Activated T-cell treated with anti-CD3 and anti-CD28 coated beads for 24 hours (primary cell): ENCODE measurements at places on chromosomes 5 and 9.

DNA sequence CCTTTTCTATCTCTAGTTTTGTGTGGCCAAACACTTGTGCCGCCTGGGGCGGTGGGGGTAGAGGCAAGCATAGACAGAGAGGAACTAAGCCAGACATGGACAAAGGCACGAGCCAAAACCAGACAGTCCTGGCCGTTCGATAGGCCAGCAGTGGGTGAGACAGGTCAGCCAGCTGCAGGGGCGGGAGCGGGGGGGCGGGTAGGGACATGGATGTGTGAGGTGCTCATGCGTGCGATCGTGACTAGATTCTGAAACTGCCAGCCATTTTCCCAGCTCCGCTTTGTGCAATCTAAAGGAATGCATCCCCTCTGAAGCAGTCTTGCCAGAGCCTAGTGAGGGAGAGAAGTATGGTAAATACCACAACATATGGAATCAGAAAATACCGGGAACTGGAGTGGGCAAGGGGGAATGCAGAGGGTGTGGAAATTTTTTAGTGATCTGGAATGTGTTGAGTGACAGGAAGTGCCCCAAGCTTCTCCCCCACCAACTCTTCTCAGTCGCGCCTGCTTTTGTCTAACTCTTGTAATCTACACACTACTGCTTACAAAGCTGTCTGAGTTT lies 111.9 kb downstream of the NR6A1 start:
- no peak for DNase-seq

GRCh38 chr5:135697251-135697958 lies 118.6 kb upstream of the CXCL14 start:
- no peak for DNase-seq

DNA sequence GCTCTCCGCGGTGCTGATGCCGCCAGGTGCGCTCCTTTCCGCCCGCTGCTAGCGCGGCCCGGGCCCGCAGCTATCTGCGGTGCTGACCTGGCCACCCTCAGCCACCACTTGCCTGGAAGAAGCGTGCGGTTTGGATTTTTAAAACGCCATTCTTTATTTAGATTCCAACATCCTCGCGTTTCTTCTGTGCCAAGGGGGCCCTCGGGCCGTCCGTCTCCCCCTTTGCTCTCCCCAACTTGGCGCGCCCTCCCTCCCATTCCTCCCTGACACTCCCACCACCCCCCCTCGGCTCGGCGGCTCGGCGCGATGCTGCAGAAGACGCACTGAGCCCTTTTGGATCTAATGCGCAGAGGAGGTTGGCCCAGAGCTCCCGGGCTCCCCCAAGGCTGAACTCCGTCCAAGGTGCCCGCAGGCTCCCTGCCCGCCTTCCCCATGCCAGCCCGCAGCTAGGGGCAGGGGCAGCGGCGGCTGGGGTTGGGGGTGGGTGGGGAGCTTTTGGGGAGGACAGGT lies at the start of gene BARHL1:
BARHL1 (plus strand) TSS at position 331 of the 510 bp plus-strand sequence. CDS start 192 bp downstream, outside the sequence.
- DNase-seq = no peak

GRCh38 chr5:39040875-39041274 lies 33.3 kb downstream of the RICTOR start:
- DNase-seq = no peak

GRCh38 chr5:169637549-169638121 lies 560 bp downstream of the DOCK2 start:
- DNase-seq = peak; percentile 69

GRCh38 chr9:90408659-90409058 lies 234.0 kb downstream of the DIRAS2 start:
- no peak for DNase-seq

DNA sequence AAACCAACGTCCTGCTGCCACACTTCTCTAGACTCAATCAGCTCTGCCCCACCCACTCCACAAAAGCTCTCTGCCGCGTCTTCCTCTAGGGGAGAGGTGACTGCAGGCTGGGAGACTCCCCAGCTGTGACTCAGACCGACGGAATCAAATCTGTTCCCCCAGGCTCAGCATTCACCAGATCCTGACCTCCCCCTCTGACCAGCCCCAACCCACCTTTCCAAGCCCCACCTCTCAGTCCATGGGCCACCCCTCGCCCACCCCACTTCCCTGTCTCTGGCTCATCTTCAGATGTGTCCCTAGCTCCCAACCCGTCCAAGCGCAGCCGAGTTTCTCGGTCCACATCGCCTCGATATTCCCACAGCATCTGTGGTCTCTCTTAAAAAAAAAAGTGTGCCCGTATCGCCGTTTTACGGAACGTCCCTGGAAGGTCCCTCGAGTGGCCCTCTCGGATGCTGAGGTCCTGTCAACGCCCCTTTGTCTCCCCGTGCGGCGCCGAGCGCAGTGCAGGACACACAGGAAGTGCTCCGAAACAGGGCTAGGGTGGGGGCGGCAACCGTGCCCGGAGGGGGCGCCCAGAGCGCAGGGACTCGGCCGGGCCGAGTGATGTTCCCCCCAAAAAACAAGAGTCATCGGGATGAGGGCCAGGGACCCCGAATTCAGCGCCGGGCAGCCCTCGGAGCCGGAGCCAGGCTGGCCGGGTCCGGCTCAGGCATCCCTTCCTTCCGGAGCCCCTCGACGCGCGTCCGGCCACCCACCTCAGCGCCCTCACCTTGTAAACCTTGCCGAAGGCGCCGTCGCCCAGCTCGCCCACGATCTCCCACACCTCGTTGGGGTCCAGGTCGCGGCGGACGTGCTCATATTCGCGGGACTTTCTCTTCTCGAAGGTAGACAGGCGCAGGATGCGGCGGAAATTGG lies 649 bp downstream of the STK10 start:
- DNase-seq = no peak

GRCh38 chr9:137279741-137280473 lies 2.4 kb downstream of the TOR4A start:
- DNase-seq = no peak
